ENCODE measurements at places on chromosomes 1 and 21.

- peaks cover 2% of the 10 kb centered on the region for H3K36me3 ChIP-seq
- H3K4me3 ChIP-seq = no peak overlapping the region
- H3K27ac ChIP-seq = no peak overlapping the region
Observed at GRCh38 chr1:43983253-43983899, 4.4 kb downstream of the B4GALT2 start.

GRCh38 chr1:11337580-11338073 is 64.6 kb downstream of the UBIAD1 start:
- DNase-seq = peak; percentile 70
- peaks cover 39% of the 10 kb centered on the region for H3K27me3 ChIP-seq
- peaks cover 7% of the 10 kb centered on the region for H3K4me1 ChIP-seq
- H3K36me3 ChIP-seq = no peaks in the 10 kb centered on the region

DNA sequence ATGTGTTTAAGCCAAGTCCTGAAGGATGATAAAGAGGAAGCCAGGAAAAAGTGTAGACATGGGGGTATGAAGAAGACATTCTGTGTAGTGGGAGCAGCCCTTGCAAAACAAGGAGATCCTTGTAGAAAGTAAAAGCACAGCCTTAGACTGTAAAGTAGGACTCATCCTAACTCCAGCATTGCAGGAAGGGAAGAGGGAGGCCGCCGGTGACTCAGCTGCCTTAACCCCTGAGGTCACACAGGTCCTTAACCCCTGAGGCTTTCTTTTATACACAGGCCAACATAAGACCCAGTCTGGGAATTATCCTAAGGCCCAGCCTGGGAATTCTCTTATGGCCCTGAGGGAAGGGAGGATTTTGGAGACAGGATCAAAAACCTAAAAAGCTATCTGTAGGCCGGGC is 18.0 kb downstream of the PGM1 start:
- no peaks in the 10 kb centered on the region for H3K27me3 ChIP-seq
- H3K27ac ChIP-seq = no peak overlapping the region
- DNase-seq = no peak
- H3K4me1 ChIP-seq = peaks cover 11% of the 10 kb centered on the region
- H3K4me3 ChIP-seq = no peak overlapping the region
- H3K36me3 ChIP-seq = peaks cover 1% of the 10 kb centered on the region

DNA sequence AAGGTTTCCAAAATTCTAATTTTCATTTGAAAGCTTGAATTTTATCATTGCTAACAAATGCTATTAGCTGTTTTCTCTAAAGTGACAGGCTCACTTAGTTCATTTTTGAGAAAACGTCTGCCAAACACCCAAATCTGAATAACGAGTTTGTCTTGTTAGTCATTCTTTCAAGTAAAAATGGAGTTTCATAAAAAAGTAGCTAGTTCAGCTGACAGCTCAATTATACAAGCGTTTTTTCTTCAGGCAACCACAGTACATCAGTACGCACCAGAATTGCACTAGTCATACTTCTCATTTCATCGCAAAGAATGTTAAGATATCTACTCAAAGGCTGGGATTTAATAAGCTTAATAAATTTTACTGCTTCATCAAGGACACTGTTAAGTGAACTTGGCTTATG is 72.3 kb upstream of the SLFNL1 start:
- no peak overlapping the region for H3K4me3 ChIP-seq
- DNase-seq = no peak
- H3K36me3 ChIP-seq = peaks cover 7% of the 10 kb centered on the region
- no peaks in the 10 kb centered on the region for H3K4me1 ChIP-seq

GRCh38 chr1:10909697-10910680 is 102.5 kb upstream of the TARDBP start:
- peaks cover 11% of the 10 kb centered on the region for H3K27me3 ChIP-seq
- DNase-seq = peak; percentile 83
- no peak overlapping the region for H3K4me3 ChIP-seq
- H3K36me3 ChIP-seq = no peaks in the 10 kb centered on the region
- H3K4me1 ChIP-seq = peaks cover 1% of the 10 kb centered on the region

All from activated CD8-positive, alpha-beta memory T cell treated with anti-CD3 and anti-CD28 coated beads, Interleukin-2, amount 10 ng/mL, durations not matched to agents 7 days and 5 days (primary cell).